Naive thymus-derived CD4-positive, alpha-beta T cell (primary cell): ENCODE measurements at places on chromosomes 2 and 18. TPM values are rescaled to one million over a fixed set of nuclear protein-coding genes. Genes with fewer than 3 reads are reported as not detected.

EGR4 gene
- 0.16 TPM for total RNA-seq

ELOA2 gene
- total RNA-seq: not detected in 2 replicates

GRHL1 gene
- 0.40 TPM for total RNA-seq

TLX2 gene
- total RNA-seq: not detected

POTEJ gene
- total RNA-seq: not detected

TCF23 gene
- total RNA-seq: not detected in 2 replicates

ARHGEF33 gene
- 0.69 TPM for total RNA-seq

PKDCC gene
- not detected for total RNA-seq

CENPA gene
- 0.37 TPM for total RNA-seq

GALNT14 gene
- not detected for total RNA-seq

PMAIP1 gene
- 95.1 TPM for total RNA-seq

SLC4A3 gene
- total RNA-seq: not detected

SERPINB7 gene
- not detected for total RNA-seq

SERPINB3 gene
- not detected for total RNA-seq

CCNYL1 gene
- 9.5 TPM for total RNA-seq

CKAP2L gene
- total RNA-seq: 2.4 TPM

CD8A gene
- total RNA-seq: 1.6 and 2.2 TPM in 2 replicates

PROKR1 gene
- not detected in 2 replicates for total RNA-seq

REG3G gene
- total RNA-seq: not detected

INHBB gene
- total RNA-seq: not detected

LBX2 gene
- 0.65 and 0.81 TPM in 2 replicates for total RNA-seq

C2orf92 gene
- 23.4 TPM for total RNA-seq

SKA1 gene
- 24.6 and 24.8 TPM in 2 replicates for total RNA-seq

MYOM1 gene
- total RNA-seq: 6.7 TPM

RAX gene
- not detected for total RNA-seq

TEX44 gene
- total RNA-seq: not detected

AGXT gene
- not detected for total RNA-seq

SERPINB2 gene
- 5.0 TPM for total RNA-seq

ICOS gene
- total RNA-seq: 54.9 TPM

TMEM87B gene
- total RNA-seq: 21.1 TPM

NIFK gene
- 35.3 TPM for total RNA-seq

TTC32 gene
- 42.7 TPM for total RNA-seq
